T-cell (primary cell): ENCODE measurements at places on chromosomes 4 and X.

GRCh38 chrX:50877310-50877709, 33.2 kb upstream of the BMP15 start:
- no peak for DNase-seq
- no peaks in the 10 kb centered on the region for H3K4me1 ChIP-seq
- no peak overlapping the region for H3K27ac ChIP-seq
- no peaks in the 10 kb centered on the region for H3K36me3 ChIP-seq
- no peak overlapping the region for H3K4me3 ChIP-seq

DNA sequence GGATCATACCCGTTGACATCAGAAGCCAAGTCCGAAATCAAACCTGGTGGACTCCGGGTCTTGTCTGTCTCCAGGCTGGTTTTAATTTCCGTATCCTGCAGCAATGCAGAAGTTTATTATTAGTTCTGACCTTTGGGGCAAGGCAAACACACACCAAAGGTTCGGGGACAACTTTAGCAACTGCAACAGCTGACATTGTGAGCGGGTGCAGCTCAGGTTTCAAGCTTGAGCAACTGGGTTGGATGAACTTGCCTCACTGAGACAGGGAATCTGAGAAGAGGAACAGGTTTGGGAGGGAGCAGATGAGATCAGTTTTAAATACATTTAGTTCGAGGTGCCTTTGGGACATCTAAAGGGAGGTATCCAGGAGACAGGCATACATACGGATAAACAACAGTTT, 110.7 kb downstream of the GNL3L start:
- no peaks in the 10 kb centered on the region for H3K4me1 ChIP-seq
- no peaks in the 10 kb centered on the region for H3K27me3 ChIP-seq
- no peak overlapping the region for H3K27ac ChIP-seq
- no peak for DNase-seq

GRCh38 chrX:40570346-40571093, 10.2 kb upstream of the ATP6AP2 start:
- no peak for DNase-seq
- peak overlapping the region; percentile 35 for H3K4me3 ChIP-seq
- no peaks in the 10 kb centered on the region for H3K27me3 ChIP-seq
- H3K36me3 ChIP-seq, result no peaks in the 10 kb centered on the region

DNA sequence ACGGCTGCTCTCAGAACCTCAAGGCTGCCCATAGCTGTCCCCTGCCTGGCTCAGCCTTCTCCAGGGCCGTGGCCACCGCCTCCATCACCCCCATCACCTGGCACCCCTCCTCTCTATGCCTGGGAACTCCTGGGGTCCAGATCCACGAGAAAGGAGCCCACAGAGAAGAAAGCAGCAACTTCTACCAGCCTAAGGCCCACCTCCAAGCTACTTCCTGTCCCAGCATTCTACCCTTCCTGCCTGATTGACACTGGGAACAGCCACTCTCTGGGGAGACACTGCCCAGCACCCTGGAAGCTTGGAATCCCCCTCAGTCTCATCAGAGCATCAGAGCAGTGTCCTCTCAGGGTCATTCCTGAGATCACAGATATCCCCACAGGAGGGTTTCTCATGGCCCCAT, 36.9 kb upstream of the PROM1 start:
- no peaks in the 10 kb centered on the region for H3K27me3 ChIP-seq
- no peaks in the 10 kb centered on the region for H3K36me3 ChIP-seq
- peaks cover 29% of the 10 kb centered on the region for H3K4me1 ChIP-seq

DNA sequence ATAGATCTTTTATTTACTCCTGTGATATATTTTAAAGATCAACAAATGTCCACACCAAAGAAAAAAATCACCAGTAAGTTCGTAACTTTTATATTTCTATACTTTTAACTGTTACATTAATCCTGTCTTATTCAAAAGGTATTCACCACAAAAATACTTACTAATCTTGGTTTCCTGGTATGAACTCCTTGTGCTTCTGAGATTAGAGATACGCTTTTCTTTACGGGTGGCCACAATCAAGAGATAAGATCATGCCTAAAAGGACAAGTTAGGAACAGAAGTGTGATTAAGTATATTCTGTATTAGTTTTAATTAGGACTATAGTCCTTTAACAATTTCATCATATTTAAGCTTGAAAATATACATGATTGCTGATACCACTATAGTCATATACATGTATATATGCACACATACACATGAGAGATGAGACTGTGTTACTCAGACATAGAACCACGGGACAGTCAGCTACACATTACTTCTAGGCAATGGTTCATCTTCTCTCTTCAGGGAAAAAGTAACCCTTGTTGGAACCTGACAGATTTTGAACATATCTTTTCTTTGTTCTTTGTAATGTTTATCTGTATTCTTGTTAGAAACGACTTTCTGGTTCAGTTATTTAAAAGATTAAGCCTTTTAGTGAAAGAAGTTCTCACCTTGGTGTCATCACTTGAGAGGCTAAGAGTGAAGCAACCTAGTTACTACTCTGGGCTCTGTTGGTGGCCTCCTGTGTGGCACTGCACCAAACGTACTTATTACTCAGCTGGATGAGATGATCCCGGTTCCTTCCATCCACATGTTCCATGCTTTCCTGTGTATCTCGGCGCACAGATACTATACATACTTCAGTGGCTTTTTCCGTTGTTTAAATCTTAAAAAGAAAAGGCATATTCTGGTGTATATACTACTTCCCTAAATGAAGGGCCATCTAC, 146.1 kb downstream of the CBR4 start:
- H3K27me3 ChIP-seq, result peaks cover 4% of the 10 kb centered on the region
- H3K4me3 ChIP-seq, result no peak overlapping the region
- no peak overlapping the region for H3K27ac ChIP-seq
- no peaks in the 10 kb centered on the region for H3K36me3 ChIP-seq
- no peak for DNase-seq

- H3K36me3 ChIP-seq, result no peaks in the 10 kb centered on the region
- no peaks in the 10 kb centered on the region for H3K27me3 ChIP-seq
- H3K4me3 ChIP-seq, result no peak overlapping the region
Observed at GRCh38 chr4:16843831-16844508, 54.5 kb downstream of the LDB2 start.

DNA sequence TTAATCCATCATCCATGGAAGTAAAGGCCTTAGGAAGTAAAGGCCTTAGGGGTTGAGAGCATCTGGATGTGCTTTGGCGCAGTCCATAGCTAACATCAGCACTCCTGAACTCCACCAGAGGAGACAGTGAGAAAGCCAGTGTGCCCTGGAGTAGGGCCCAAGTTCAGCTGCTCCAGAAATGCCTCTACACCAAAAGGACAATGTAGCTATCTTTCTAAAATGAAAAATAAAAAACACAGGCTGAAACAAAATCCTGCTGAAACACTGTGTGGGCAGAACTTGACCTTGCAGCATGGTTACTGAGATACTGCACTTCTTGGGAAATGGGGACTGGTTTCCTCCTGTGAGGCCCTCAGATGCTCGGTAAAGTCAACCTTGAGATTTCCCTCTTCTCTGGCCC, 29.3 kb downstream of the SH3RF1 start:
- H3K36me3 ChIP-seq, result no peaks in the 10 kb centered on the region
- no peaks in the 10 kb centered on the region for H3K27me3 ChIP-seq
- no peak overlapping the region for H3K27ac ChIP-seq
- no peak for DNase-seq
- H3K4me1 ChIP-seq, result no peaks in the 10 kb centered on the region

GRCh38 chr4:158771776-158772175, 3.0 kb downstream of the FNIP2 start:
- no peak for DNase-seq
- no peak overlapping the region for H3K27ac ChIP-seq
- H3K27me3 ChIP-seq, result no peaks in the 10 kb centered on the region
- H3K36me3 ChIP-seq, result no peaks in the 10 kb centered on the region

GRCh38 chr4:24855741-24856140, 57.1 kb downstream of the CCDC149 start:
- H3K36me3 ChIP-seq, result no peaks in the 10 kb centered on the region
- no peak overlapping the region for H3K4me3 ChIP-seq
- H3K27ac ChIP-seq, result no peak overlapping the region
- no peaks in the 10 kb centered on the region for H3K27me3 ChIP-seq

DNA sequence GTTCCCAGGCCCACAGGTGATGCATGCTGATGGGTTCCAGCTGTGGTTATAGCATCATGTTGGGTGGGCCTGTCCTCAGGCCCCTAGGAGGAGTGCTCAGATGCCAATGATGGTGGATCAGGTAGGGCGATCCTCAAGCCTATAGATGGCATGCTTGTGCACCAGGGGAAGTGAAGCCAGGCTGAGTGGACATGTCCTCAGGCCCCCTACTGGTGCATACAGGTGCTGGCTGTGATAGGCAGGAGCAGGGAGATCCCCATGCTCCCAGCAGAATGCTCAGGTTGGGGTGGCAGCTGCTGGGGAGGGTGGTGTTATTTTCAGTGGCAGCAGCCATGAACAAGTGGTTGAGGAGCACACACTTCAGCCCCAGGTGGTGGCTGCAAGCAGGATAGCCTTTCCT, 96.0 kb downstream of the SMARCA1 start:
- peaks cover 10% of the 10 kb centered on the region for H3K27me3 ChIP-seq
- no peaks in the 10 kb centered on the region for H3K36me3 ChIP-seq
- no peak overlapping the region for H3K4me3 ChIP-seq
- no peak overlapping the region for H3K27ac ChIP-seq
- H3K4me1 ChIP-seq, result no peaks in the 10 kb centered on the region

DNA sequence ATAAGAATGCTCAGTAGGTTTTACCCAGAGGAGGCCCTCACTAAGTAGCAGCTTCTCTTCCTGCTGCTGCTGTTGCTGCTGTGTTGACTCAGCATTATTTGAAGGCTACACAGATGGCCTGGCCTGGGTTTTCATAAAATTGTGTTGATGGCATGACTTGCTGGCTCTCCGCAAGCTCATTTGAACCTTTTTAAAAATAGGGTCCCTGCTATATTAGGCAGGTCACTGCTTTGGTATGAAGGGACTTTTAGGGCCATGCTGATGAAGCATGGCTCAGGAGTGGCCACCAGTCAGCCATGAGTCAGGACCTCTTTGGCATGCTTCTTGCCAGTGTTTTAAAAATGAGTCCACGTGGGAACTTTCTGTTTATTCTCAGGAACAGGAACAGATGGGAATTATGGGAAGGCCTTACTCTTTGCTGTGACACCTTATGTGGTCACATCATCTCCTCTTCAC, 128.7 kb downstream of the MID1IP1 start:
- no peaks in the 10 kb centered on the region for H3K4me1 ChIP-seq
- no peak overlapping the region for H3K4me3 ChIP-seq
- no peak overlapping the region for H3K27ac ChIP-seq
- no peaks in the 10 kb centered on the region for H3K27me3 ChIP-seq
- H3K36me3 ChIP-seq, result no peaks in the 10 kb centered on the region
- DNase-seq, result no peak

GRCh38 chrX:17680732-17681413, 56.4 kb upstream of the SCML1 start:
- no peak overlapping the region for H3K4me3 ChIP-seq
- H3K4me1 ChIP-seq, result no peaks in the 10 kb centered on the region
- H3K27ac ChIP-seq, result no peak overlapping the region
- no peaks in the 10 kb centered on the region for H3K27me3 ChIP-seq
- no peaks in the 10 kb centered on the region for H3K36me3 ChIP-seq

DNA sequence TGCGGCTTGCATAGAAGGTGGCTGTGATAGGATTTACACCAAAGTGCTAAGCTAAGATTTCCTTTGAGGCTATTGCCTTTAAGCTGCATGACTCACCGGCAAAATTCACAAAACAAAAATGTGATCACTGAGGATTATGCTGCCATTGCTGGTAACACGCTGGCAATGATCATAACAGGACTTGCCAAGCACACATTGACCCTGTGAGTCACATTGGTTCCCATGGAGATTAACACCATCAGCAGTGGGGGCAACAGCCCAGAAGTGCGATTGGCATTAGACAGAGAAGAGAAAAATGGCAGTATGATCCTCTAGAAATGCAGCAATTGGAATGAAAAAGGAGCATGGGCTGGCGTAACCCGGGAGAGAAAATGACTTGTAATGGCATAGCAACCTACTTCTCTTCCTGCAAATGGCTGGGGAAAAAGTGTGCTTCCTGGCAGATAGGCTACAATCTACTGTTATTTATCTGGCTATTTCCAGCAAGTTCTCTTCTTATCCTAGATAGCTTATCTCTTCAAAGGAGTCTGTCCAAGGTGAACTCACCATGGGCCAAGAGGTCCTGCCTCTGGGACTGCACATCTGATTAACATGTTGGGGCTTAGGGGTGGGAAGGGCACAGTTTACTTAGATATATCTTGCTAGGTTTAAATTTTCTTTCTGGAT, 314.2 kb upstream of the IGFBP7 start:
- no peaks in the 10 kb centered on the region for H3K27me3 ChIP-seq
- DNase-seq, result no peak
- H3K4me3 ChIP-seq, result no peak overlapping the region

DNA sequence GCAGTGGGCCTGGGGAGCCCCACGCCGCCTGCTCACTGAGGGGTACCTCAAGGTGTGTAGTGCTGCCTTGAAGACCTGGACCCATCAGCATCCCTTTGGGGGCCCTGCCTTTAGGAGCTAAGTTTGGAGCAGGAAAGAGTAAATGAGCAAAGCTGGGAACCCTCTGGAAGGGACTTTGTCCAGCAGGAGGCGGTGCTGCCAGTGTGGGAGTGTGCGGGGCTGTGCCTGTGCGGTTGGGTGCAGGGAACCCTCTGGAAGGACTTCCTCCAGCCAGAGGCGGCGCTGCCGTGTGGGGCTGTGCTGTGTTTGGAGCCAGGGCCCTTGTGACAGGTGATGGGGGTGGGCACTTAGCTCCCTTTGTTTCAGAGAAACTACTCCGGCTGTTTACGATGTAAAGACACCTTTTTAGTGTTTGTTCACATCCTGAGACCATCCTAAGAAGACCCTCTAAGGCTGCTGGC, 25.8 kb downstream of the RGS12 start:
- H3K36me3 ChIP-seq, result peaks cover 6% of the 10 kb centered on the region
- H3K4me3 ChIP-seq, result no peak overlapping the region
- H3K27me3 ChIP-seq, result no peaks in the 10 kb centered on the region
- H3K4me1 ChIP-seq, result no peaks in the 10 kb centered on the region
- no peak overlapping the region for H3K27ac ChIP-seq

DNA sequence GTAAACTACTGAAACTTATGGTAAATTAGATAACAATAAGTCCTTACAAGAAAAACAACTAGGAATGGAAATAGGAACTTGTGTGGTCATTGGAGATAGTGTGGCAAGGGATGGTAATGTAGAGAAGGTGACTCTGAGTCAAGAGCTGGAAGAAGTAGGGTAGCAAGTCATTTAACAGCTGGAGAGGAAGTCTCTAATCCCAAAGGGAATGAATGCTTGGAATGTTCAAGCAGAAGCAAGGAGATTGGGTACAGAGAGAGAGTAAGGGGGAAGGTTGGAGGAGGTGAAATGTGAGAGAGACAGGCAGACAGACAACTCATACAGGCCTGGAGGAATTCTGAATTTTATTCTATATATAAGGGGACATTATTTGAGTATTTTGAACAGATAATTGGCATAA, 260.6 kb upstream of the MAD2L1 start:
- no peak for DNase-seq
- no peak overlapping the region for H3K4me3 ChIP-seq
- H3K27me3 ChIP-seq, result no peaks in the 10 kb centered on the region
